ENCODE measurements at places on chromosomes 1 and 21. TPM values are rescaled to one million over a fixed set of nuclear protein-coding genes. Genes with fewer than 3 reads are reported as not detected.

The ZNF648 gene
- not detected for total RNA-seq

DNA sequence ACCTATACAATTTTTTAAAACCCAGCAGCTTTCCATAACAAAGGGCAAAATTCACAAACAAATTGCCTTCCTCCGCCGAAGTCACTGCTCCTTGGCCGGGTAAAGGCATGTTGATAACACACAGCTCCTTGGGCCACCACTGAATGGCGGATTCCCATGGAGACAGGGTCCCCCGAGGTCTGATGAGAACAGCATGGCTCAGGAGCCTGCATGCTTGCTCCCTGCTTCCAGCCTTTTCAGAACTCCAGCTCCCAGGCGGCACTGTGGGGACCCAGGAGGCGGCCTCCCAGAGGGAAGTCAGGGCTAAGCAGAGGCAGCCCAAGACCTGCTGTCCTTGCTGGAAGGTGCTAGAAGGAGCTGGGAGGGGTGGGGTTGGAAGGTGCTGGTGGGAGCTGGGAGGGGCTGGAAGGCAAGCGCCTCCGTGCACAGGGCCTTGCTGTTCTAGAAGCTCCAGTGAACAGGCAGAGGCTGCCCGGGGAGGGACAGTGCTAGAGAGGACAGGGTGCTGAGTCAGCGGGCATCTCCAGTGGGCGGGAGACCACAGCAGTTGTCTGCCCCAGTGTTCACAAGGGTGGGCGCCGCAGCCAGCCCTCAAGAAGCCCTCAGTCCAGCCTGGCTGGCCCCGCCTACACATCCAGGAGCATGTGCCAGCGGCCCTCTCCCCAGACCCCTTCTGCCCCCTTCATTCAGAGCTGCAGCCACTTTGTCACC, 35.1 kb downstream of the PRDM16 start:
- no peak for DNase-seq

The DLGAP3 gene
- total RNA-seq = not detected

DNA sequence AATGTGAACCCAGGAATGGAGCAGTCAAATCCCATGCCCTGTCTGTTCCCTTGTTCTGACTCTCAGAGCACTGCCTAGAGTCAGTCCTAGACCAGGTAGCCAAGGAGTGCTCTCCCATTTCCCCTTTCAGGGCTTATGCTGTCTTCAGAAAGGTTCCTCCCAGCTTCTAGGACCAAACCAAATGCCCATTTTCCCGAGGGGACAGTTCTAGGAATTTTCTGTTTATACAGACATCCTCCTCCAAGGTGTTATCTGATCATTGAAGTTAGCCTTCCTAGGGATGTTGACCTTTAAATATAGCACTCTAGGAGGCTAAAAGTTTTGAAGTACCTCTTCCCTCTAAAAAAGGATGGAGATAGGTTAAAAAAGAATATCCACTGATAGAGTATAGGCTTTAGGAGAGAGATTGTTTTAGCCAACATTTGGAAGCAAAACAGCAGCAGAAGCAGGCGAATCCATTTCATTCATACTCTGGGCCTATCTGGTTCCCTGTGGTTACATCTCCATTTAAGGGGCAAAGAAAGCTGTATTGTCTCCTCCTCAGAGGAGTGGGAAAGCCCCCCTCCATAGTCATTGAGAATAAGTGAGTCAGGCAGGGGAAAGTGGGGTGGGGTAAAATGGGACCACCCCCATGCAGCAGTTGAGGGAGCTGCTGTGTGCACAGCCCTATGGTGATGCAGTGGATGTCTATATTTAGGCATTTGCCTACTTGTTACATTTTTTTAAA, 126.5 kb downstream of the SPATA46 start:
- DNase-seq = no peak
